ENCODE measurements at places on chromosomes 16 and 17.

DNA sequence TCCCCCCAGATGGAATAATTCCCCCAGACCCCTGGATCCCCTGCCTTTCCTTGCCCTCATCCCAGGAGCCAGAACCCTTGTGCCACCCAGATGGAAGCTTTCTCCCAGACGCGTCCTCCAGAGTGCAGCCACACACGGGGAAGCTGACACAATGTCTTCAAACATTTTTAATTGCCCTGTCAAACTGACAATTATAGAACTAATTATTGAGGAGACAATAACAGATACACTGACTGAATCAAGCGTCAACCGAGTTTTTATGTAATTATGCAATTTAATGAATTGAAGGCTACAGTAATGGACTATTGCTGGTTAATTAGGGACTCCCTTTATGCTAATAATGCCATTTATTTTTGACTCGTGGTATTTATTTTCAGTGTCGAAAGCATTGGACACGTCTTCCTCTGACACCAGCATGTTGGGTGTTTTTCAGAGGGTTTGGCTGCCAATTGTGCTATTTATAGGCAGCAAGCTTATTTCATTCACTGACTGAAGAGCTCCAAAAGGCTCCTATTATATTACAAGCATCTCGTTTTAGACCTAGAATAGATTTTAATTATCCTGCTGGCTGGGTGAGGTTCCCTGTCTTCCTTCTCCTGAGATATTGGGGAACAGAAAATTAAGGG lies 298.2 kb upstream of the C16orf82 start:
- DNase-seq, result no peak

- no peak for DNase-seq
Measured at GRCh38 chr17:20920815-20921199, 122.0 kb downstream of the USP22 start.

GRCh38 chr17:64117981-64118979 lies 11.7 kb downstream of the ERN1 start:
- no peak for DNase-seq

DNA sequence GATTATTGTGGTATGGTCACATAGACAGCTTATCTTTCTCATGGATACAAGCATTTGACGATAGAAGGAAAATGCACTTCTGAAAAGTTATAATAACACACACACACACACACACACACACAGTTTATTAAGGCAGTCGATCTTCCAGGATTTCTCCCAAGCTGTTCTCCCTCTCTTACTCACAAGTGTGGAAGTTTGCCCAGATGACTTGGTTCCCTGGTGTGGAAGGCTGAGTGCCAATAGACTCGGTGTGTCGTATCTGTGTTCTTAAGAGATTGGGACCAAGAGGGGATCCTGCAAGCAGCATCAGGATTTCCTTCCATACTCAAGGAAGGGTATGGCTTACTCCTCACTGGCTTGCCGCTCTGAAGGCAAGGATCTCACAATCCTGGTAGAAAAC lies 279.6 kb downstream of the HS3ST3B1 start:
- DNase-seq, result no peak

DNA sequence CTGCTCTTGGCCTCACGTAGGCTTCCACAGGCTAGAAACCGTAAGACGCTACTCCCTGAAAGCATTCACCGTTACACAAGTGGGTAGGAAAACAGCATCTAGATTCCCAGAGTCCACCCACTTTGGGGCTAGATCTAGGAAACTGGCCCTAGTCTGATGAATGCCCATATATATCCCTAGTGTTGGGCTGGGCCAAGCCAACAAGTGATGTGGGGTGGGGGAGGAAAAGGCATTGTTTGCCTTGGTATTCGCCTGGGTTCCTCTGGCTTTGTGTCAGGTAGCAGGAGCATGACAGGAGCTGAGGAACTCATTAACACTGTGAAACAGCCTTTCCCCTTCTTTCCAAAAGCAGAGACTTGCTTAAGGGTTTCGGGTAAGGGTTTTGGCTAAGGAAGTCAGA lies 112.4 kb downstream of the SMG6 start:
- no peak for DNase-seq

DNA sequence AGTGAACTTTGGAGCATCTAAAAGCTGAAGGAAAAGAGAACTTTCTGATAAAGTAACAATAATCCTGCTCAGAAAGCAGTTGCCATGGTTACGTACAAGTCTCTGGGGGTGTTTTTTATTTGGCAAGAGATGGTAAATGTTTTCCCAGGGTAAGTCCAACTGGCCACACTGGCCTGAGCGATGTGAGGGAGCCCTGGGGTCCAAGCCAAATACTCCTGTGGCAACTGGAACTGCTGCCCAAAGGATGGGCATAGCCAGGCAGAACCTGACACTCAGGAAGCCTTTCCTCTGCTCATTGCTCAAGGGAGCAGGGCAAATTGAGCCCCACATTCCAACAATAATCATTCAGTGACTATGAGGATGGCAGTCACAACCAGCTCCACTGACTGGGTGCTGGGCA lies 26.8 kb upstream of the WSCD1 start:
- no peak for DNase-seq

DNA sequence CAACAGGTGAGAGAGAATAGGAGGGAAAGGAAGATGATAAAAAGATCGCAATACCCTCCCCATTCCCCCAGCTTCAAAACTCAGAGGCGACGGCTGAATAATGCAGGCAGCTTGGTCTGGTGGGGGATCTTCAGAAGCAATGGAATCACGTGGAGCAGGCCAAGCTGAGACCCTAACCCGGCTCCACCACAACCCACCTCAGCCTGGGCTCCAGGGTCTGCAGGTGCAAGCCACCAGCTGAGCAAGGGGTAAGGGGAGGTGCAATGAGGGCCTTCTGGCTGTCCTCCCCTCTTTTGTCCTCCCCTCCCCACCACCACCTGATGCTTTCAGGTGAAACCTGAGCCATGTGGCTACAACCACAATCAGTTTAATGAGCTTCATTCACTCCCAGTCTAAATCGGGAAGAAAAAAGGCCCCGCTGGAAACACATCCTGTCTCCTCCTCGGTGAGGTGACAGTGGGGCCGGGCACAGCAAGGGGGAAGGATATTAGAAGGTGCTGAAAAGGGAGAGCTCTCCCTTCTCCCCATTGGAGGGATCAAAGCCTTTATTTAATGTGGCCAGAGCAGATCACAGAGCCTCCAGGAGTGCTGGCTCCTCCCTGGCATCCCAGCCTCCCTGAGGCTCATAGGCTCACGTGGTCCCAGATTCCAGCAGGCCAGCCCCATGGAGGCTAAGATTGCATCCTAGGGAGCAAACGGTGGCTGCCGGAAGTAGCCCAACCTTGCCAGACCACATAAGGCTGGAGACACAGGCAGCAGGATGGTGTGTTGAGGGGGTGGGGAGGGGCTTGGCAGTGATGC lies 261.0 kb downstream of the SOX9 start:
- no peak for DNase-seq

DNA sequence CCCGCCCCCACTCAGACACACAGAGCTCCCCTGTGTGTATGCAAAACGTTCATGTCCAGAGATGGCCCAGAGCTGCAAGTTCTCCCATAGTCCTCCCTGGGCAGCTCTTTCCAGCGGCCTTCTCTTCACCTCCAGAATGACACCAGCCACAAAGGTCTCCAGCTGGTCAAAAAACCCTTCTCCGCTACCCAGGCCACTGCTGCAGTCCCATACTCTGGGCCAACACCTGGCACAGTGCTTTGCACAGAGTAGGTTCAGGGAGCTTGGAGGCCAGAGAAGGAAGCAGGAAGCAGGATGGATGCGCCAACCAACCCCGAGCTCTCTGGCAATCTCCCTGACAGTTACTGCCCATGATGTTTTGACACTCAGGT lies 1.1 kb upstream of the STAT5B start:
- no peak for DNase-seq

DNA sequence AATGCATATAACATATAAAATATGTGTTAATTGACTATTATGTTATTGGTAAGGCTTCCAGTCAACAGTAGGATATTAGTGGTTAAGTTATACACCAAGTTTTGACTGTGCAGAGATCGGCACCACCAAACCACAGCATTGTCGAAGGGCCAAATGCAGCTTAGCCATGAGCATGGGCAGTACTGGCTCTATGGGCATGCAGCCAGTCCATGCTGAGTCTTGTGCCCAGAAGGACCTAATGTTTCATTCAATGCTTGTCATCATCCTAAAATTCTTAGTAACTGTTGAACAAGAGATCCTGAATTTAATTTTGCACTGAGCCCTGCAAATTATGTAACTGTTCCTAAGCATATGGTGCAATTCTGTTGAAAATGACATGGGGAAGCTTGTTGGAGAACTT lies 233.4 kb upstream of the HS3ST3A1 start:
- no peak for DNase-seq

DNA sequence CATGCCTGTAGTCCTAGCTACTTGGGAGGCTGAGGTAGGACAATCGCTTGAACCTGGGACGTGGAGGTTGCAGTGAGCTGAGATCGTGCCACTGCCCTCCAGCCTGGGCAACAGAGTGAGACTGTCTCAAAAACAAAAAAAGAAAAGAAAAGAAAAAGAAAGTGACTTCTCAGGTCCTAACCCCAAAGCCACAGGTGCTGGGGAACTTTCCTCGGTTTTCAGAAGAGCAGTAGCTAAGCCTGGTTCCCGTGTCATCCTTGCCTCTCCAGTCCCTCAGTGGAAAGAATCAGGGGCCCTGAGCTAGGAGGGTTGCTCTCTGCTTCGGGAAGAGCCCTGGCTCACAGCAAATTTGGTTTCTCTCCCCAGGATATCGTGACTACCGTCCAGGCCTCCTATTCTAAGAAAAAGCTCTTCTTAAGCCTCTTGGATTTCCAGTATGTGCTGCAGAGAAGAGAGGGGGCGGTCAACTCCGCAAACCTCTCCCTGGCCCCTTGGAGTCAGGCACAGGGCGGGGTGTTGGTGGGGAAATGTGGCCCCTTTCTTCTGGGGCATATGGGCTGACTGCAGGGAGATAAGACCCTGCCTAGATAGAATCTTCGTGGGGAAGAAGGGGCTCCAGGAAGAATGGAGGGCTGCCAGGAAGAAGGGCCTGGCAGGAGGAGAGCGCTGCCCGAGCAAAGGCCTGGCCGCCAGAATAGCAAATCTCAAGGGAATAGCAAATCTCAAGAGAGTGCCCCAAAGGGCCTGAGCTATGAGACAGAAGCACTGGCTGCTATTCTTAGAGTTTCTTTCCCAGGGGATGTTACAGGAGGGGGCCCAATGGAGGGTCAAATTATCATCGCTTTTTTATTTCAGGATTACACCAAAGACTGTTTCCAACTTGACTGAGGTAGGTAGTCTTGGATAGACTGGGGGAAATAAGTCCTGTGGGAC lies 8.3 kb upstream of the NLRC5 start:
- no peak for DNase-seq

GRCh38 chr17:60151355-60151754 lies 1.6 kb downstream of the CA4 start:
- no peak for DNase-seq

GRCh38 chr17:28174352-28175046 lies 132.0 kb downstream of the NLK start:
- no peak for DNase-seq

DNA sequence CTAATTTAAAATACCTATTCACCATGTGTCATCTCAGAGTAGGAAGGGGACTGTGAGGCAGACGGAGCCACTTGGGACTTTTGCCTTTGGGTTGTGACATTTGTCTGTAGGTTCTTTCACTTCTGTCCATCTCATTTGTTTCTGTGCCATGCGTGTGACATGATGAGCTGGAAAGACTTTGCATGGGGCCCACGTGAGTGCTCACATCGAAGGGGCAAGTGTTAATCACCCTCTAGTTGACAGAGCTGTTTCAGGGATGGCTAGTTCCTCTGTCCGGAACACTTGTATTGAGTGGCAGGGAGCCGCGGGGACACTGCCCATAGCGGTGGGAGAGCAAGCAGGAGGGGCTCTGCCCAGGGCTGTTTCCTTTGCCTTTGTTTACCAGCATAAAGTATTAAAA lies 112.0 kb downstream of the RPTOR start:
- DNase-seq, result no peak

DNA sequence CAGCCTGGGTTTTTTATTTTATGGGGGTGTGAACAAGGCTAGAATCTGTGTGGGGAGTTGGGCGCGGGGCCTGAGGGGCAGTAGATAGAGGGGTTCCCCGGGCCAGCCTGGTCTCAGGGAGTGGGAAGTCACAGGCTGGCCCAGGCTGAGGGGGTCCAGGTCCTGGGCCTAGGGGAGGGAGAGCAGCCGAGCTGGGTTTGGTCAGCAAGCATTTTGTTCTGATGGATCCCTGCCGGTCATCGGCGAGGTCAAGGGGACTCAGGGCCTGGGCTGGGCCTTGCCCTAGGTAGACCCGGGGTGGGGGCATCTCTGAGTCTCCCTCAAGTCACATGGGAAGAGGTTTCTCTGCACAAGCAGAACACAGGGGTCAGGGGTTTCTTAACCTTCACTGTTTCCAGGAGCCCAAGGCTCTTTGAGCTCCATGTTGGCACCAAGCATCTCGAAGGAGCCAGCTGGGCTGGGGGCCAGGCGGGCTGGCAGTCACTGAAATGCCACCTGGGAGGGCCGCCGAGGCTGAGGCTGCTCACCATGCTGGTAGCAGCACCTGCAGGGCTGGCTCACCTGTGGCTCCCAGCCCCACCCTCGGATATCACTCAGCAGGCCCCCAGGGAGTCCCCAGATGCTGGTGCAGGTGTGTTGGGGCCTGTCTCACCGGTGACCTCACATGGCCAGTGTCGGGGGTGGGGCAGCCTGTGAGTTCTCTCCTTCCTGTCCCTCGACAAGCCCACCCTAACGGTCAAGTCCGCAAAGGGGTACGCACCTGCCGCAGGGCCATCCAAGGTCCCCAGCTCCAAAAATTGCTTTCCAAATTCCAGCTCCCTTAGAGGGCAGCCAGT lies 41.0 kb downstream of the SLC7A5 start:
- no peak for DNase-seq

DNA sequence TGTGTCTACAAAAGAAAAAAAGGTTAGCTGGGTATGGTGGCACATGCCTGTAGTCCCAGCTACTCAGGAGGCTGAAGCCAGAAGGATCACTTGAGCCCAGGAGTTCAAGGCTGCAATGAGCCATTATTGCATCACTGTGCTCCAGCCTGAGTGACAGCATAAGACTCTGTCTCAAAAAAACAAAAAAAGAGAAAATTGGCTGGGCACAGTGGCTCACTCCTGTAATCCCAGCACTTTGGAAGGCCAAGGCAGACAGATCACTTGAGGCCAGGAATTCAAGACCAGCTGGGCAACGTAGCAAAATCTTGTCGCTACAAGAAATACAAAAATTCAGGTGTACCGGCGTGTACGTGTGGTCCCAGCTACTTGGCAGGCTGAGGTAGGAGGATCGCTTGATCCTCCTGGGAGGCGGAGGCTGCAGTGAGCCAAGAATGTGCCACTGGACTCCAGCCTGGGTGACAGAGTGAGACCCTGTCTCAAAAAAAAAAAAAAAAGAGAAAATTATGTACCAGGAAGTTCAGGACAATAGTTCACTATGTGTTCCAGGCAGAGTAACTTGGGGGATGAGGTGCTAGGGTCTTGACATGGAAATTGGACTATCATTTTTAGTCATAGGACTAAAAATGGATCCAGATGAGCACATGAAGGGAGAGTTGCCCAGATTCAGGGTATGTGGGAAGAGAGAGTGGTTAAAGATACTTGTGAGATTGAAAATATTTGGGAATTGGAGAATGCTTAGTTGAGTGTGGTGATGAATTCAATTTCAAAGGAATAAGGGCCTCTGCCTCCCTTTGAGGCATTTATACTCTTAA lies 11.0 kb downstream of the ALDH3A2 start:
- DNase-seq, result no peak

Data from CD4-positive, alpha-beta T cell (primary cell).